Pulmonary artery endothelial cell (primary cell): ENCODE measurements at places on chromosomes 5 and 9. TPM values are rescaled to one million over a fixed set of nuclear protein-coding genes. Genes with fewer than 3 reads are reported as not detected.

The SETD9 gene
- total RNA-seq, result 6.5 and 15.6 TPM in 2 replicates

The GABRA1 gene
- total RNA-seq, result not detected in 2 replicates

The CTNNAL1 gene
- 117 and 140 TPM in 2 replicates for total RNA-seq

The MACROH2A1 gene
- 187 and 194 TPM in 2 replicates for total RNA-seq

The SLC36A2 gene
- total RNA-seq, result not detected in 2 replicates
